ENCODE measurements at places on chromosomes 5 and 9.

GRCh38 chr5:135208903-135209721 is 175.1 kb upstream of the PITX1 start:
- DNase-seq: no peak

GRCh38 chr5:86542532-86542931 is 75.2 kb upstream of the COX7C start:
- no peak for DNase-seq

DNA sequence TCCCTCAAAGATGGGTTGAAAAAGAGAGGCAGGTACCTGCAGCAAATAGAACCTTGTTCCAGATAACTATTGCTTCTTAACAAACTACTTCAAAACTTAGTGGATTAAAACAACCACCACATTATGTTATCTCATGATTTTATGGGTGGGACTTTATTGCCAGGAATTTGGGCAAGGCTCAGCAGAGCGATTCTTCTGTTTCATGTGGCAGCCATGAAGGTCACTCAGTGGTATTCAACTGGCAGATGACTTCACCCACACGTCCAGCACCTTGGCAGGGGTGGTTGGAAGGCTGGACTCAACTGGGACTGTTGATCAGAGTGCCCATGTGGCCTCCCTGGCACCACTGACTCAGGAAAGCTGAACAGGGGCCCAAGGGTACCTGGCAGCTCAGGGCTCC is 112.0 kb downstream of the HSD17B3 start:
- no peak for DNase-seq

DNA sequence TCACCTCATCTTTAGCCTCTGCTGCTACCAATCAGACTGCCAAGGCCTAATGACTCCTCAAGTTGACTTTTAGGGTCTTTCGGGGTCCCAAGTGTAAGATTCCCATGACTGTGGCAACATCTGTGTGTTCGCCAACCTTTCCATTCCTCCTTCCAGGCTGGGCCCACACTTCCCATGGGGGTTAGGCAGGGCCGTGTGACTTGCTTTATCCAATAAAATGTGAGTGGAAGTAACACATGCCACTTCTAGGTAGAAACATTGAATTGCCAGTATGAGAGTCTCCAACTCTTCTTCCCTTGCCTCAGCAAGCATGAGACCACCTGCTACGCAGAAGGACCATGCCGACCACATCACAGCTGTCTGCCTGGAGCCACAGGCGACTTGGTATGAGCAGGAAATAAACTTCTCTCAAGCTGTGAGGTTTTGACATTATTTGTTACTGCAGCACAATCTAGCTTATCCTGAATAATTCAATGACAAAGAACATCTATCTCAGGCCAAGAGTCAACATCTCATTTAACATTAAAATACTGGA is 190.4 kb upstream of the IER5L start:
- no peak for DNase-seq

GRCh38 chr9:31372799-31373587 is 1011.5 kb upstream of the ACO1 start:
- DNase-seq: no peak

DNA sequence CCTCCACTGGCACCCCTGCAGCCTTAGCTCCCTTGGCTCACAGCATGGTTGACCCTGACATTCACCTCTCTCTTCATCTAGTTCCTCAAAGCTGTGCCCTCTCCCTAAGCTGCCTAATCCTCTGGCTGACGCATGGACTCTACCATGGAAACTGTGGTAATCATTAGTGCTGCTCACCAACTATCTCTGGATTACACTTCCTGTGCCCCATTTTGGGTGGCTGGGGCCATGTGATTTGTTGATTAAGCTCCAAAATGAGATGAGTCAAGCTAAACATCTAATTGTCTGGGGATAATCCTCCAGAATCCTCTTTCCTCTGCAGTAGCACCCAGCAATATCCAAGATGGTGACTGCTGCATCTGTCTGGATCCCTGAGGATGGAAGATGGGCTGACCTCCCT is 264.4 kb downstream of the SH3GL2 start:
- no peak for DNase-seq

GRCh38 chr5:143349177-143349576 is 54.3 kb downstream of the NR3C1 start:
- DNase-seq: no peak

DNA sequence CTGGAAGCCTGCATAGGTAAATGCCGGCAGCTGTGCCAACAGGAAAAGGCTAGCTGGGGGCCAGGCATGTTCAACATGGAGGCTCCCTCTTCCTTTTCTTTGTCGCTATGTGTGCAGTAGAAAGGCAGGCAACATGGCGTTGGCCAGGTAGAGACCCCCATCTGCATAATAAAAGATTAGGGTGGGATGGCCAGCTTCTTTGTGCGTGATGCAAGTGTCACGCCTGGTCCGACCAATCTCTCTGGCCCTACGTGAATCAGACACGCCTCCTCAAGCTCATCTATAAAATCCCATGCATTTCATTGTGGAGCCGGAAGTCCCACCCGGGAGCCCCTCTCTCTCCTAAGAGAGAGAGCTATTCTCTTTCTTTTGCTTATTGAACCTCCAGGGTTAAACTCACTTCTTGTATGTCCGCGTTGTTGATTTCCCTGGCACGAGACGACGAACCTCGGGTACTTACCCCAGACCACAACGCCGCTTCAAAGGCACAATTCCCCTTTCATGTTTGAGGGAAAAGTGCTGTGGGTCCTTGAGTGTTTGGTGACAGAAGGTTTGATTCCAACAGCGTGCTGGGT is 25.0 kb upstream of the C5orf47 start:
- DNase-seq: peak; percentile 11

DNA sequence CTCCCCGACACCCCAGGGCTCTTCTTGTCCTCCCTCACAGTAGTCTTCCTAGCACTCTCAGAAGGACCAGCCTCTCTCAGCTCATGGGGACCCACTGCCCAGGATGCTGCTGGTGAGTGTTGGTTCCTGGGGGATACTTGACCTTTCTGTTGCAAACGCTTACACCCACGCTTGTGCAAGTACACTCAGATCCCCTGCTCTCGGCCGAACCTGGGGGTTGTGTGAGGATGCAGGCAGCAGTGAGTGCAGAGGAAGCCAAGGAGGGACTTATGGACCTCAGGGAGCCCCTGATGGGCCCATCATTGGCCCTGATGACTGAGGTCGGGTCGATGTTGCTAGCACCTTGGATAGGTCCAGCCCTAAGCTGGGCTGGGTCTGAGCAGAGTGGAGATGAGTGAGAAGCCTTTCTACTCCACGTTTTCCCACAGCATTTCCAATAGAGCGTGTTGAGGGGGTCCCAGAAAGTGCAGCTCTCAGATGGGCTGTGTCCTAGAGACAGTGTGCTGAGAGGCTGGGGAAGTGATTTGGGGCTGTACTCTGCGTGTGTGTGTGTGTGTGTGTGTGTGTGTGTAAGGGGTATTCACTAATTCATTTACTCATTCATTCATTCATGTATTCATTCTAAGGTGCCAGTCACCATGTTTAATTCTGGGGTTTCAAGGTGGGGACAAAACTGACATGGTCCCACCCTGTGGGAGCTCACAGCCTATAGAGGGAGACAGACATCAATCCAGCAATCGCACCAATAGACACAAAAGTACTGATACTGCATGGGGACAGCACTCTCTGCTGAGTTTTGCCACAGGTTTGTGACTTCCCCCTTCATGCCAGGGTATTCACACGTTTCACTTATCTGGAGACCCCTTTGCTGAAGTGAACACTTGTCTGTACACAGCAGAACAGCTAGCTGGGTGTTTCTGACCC is 25.2 kb upstream of the PITX1 start:
- DNase-seq: no peak

- peak; percentile 46 for DNase-seq
Measured at GRCh38 chr9:128689293-128689774, 312 bp downstream of the SET start.

- no peak for DNase-seq
Measured at GRCh38 chr5:17808566-17808965, 174.3 kb downstream of the TAF11L14 start.

DNA sequence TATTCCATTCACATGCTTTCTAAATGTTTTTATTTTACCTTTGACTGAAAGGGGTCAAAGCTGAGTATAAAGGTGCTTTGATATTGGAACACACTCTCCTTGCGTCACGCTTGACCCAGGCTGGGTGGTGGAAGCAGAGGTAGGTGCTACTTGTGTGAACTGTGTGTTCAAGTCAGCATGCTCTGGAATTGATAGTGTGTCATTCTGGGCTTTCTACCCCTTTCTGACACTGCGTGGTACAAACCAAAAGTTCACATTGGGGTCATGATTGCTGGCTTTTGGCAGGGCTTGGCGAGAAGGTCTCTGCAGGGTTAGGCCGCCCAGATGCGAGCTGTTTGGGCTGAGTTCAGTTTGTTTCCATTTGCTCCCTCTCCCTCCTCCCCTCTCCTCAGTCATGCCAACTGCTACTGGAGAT is 131.8 kb downstream of the ADAMTSL1 start:
- DNase-seq: no peak

GRCh38 chr5:10387690-10388089 is 34.2 kb downstream of the MARCHF6 start:
- DNase-seq: no peak

- DNase-seq: no peak
Measured at GRCh38 chr5:173984218-173984617, 4.8 kb upstream of the C5orf47 start.

- DNase-seq: peak; percentile 12
Measured at GRCh38 chr5:68458416-68459021, 243.0 kb downstream of the PIK3R1 start.

DNA sequence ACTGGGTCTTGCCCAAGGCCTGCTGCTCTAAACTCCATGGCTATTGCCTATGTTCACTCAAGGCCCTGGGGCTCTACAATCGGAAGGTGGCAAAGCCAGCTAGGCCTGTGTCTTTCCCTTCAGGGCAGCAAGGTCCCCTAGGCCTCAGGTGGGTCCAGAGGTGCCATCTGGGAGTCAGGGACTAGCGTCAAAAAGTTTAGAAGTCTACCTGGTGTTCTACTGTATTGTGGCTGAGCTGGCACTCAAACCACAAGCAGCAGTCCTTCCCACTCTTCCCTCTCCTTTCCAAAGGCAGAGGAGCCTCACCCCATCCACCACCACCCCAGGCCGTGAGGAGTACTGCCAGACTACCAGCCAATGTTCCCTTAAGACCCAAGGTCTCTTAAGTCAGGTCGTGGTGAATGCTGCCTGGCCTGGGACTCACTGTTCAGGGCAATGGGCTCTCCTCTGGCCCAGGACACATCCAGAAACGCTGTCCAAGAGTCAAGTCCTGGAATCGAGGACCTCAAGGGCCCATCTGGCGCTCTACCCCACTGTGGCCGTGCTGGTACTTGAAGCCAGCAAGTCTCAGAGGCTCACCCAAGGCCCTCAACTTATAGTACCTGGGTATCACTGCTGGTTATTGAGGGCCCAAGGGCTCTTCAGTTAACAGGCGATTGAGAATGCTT is 13.0 kb upstream of the SARDH start:
- DNase-seq: no peak

DNA sequence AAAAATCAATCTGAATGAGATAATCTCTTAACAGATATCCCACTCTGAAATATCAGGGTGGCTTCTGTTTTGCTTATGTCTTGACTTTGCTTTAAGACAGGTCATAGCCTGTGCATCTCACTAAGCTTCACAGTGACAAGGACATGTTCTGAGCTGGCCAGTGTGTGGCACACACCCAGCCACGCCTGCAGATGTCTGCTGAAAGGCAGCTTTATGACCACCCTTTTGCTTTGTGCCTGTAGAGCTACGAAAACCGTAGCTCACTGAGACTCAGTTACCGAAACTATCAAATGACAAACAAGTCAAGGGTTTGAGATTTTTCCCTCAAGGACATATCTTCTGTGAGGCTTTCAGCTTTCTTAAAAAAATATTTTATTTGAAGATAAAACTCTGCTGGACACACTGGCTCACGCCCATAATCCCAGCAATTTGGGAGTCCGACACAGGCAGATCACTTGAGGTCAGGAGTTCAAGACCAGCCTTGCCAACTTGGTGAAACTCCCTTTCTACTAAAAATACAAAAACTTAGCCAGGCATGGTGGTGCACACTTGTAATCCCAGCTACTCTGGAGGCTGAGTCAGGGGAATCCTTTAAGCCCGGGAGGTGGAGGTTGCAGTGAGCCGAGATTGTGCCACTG is 233.2 kb downstream of the SPATA31A1 start:
- DNase-seq: no peak

DNA sequence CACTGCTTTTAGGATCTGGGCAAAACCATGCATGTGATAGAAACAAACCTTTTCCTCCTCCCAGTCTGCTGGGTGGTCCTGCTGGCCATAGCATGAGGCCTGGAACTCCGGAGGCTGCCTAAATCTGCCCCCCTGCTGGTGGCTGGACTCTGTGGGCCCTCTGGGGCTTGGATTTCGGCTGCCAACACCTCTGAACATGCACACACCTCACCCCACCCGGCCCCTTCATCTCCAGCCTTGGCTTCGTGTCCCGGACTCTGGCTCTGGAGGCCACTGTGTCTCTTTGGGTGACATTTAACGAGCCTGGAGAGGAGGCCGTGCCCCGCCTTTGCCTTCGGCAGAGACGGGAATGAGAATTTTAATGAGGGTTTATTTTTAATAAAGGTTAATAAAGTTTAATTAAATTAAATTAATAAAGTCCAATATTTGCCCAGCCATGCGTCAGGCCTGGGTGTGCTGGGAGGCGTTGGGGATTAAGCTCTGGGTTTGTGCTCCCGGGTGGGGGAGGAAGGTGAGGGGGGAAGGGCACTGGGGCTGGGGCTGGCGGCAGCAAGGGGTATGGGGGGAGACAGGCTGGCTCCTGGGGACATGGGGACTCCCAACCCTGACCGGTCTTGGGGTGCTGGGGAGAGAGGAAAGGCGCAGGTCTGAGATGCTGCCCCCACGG is 251.8 kb downstream of the PBX3 start:
- no peak for DNase-seq

DNA sequence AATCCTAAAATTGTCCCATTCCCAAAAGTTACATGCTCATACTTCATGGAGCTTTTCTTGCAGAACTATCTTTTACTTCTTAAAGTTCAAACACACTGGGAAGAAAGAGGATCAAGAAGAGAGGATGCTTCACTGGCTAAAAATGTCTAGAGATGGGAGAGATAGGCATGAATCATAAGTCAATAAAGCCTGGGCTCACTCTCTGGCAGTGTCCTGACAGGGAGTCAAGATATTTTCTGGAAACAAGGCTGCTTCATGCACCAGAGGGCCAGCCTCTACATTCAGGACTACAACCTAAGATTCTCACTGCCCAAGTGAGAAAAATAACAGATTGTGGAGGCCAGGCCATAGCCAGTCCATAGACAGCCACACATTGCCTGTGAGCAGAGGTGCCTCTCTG is 1358.4 kb downstream of the EFNA5 start:
- no peak for DNase-seq

- DNase-seq: no peak
Measured at GRCh38 chr5:135878156-135878620, 17.5 kb downstream of the IL9 start.

Measured in CD4-positive, alpha-beta T cell treated with Interleukin-4 for 4 hours (primary cell).